ENCODE measurements at places on chromosomes 12 and 14.

GRCh38 chr14:95304342-95304741, 15.4 kb downstream of the CLMN start:
- DNase-seq: no peak

GRCh38 chr14:20836668-20837338, 34.2 kb upstream of the RNASE1 start:
- no peak for DNase-seq

DNA sequence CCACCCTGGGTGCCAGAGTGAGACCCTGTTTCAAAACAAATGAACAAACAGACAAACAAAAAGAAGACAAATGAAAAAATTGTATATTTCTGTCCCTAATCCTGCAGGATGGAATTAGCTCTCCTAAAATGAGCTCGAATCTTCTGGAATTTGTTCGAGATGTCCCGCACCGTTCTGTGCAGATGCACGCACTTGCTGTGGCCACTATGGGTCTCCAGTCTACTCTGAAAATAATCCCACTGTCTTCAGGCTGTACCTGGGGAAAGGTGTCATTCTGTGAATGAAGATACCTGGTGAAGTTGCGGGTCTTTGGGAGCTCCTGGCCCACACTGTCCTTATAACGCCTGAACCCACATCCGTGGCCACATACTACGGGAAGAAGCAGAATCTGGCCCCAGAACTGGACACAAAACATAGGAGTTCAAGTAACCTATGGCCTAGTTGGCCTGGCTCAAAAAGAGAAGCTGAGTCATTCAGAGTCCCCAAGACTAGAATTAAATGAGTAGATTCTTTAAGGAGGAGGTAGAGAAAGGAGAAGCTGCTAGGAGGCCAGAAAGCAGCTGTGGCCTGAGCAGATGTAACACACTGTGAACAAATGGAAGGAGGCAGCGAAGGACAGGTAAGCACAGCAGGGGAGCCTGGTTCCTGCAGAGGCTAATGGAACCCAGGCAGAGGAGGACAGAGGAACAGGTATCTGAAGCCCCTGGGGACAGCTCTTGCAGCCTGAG, 108.6 kb downstream of the FOXN3 start:
- DNase-seq: no peak

- DNase-seq: no peak
Measured at GRCh38 chr12:23628806-23629205, 320.7 kb downstream of the SOX5 start.

GRCh38 chr12:25421651-25422167, 131.4 kb downstream of the LMNTD1 start:
- DNase-seq: no peak

GRCh38 chr12:38113991-38114390, 202.6 kb upstream of the ALG10B start:
- no peak for DNase-seq

DNA sequence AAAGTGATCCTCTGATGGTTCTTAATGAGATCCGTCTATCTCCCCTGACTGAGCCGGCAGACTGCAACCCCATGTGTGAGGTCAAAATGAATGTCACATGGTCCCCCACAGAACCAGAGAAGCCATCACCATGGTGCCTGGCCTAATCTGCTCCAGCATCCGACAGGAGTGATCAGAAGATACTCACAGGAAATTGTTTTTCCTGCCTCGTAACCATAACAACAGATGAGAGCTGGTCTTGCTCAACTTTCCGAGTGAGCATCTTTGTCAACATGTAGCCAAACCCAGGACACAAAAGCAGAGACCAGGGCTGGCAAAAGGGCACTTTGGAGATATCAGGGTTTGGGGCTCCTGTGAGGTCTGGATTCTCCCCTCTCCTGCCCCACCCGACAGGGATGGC, 72.1 kb upstream of the C14orf180 start:
- no peak for DNase-seq

- DNase-seq: no peak
Measured at GRCh38 chr14:63855281-63855680, 2.5 kb downstream of the SYNE2 start.

- DNase-seq: no peak
Measured at GRCh38 chr12:45575823-45576475, 153.6 kb upstream of the ARID2 start.

DNA sequence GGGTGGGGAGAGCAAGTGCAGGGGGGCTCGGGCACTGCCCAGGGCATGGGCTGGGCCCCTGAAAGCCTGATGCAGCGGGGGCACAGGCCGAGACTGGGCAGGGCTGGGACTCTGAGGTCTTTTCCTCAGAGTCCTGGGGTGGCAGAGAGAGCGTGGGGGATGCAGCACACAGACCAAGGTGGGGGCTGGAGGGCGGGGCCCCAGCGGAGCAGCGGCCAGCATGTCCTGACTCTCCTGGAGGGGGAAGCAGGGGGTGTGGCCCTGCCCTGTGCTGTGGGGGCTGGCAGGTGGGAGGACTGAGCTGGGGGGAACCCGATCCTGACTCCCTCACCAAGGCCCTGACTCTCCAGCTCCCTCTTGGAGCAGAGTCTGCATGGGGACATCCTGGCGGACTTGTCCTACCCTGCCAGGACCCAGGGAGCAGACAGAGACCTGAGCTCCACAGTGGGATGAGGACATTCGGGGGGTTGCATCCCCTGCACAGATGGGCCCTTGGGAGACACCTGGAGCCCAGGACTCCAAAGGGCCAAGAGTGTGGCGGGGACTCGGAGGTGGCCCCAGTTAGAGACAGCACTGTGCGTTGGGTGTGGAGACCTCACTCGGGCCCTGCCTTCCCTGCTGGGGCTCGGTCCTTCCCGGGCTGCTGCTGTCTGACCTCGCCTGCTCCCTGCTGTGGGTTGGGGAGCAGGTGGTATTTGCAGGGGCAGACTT, 326.1 kb downstream of the TMEM121 start:
- no peak for DNase-seq

GRCh38 chr12:94309373-94309772, 150.3 kb downstream of the CEP83 start:
- DNase-seq: no peak

DNA sequence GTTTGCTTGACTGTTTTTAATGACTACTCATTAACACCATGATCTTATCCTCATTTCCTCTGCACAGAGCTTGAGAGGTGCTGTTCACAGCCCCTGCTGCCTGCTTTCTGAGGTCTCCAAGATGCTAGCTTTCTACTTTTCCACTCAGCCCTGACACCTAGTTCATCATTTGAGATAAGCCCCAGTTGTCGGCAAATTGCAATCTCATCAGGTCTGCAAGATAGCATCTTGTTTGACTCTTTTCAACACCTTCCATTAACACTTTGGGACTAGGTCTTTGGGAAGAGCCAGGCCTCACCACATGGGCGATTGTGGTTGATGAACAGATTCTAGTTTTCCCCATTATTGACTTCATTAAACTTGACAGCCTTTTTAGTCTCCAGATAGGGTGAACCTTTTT, 904.8 kb downstream of the DIO2 start:
- DNase-seq: no peak

GRCh38 chr14:59022144-59022543, 166.3 kb upstream of the DAAM1 start:
- DNase-seq: no peak

GRCh38 chr12:95349291-95349690, 124.7 kb upstream of the METAP2 start:
- DNase-seq: no peak

DNA sequence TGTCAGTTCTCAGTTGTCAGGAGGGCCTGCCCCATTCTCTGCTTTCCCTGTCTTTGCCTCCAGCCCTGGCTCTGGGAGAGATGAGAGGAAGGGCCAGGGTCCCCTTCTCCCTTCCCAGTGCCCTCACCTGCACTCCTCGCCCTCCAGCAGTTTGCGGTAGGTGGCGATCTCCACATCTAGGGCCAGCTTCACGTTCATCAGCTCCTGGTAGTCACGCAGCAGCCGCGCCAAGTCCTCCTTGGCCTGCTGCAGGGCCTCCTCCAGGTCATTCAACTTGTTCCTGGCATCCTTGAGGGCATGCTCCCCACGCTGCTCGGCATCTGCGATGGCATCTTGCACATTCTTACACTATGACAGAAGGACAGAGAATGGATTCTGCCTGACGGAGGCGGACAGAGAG, 5.4 kb downstream of the KRT2 start:
- no peak for DNase-seq

GRCh38 chr12:51346581-51346980, at the start of gene CELA1:
CELA1 (minus strand) TSS chr12:51346679; CDS start chr12:51346638, 41 bp downstream.
- DNase-seq: no peak

DNA sequence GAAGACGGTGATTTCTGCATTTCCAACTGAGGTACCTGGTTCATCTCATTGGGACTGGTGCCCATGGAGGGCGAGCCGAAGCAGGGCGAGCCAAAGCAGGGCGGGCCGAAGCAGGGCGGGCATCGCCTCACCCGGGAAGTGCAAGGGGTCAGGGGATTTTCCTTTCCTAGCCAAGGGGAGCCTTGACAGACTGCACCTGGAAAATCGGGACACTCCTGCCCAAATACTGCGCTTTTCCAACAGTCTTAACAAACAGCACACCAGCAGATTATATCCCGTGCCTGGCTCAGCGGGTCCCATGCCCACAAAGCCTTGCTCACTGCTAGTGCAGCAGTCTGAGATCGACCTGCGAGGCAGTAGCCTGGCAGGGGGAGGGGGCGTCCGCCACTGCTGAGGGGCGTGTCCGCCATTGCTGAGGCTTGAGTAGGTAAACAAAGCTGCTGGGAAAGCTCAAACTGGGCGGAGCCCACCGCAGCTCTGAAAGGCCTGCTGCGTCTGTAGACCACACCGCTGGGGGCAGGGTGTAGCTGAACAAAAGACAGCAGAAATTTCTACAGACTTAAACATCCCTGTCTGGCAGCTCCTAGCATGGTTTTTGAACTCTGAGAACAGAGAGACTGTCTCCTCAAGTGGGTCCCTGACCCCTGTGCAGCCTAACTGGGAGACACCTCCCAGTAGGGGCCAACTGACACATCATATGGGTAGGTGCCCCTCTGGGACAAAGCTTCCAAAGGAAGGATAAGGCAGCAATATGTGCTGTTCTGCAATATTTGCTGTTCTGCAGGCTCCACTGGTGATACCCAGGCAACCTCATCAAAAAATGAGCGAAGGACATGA, 77.2 kb downstream of the BAZ1A start:
- no peak for DNase-seq

DNA sequence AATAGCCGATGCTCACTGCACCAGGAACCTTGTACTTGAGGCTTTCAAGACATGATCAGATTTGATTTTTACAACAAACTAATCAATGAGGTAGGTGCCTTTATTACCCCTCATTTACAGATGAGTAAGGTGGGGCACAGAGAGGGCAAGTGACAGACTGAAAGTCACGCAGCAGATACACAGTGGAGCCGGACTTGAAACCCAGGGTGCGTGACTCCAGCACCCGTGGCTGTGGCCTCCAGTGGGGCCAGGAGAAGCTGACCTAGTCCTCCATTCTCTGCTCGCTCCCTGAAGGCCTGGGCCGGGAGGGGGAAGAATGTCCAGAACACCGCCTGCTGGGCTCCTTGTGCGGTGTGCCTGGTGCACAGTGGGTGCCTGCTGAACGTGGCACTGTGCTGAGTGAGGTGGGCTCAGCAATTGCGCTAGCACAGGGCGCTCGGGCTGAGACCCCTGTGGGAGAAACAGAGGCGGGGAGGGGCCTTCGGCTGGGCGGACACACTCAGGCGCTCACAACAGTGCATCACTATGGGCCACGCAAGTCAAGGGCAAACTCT, 125.2 kb downstream of the CALM1 start:
- no peak for DNase-seq

Data from HS-27A (cell line).